ENCODE measurements at places on chromosomes 7 and 10.

- no peak for DNase-seq
Observed at GRCh38 chr7:101391991-101392390, 29.3 kb downstream of the COL26A1 start.

GRCh38 chr10:127452568-127452967, 96.5 kb upstream of the NPS start:
- DNase-seq, result no peak

GRCh38 chr7:44772440-44772839, 23.8 kb downstream of the ZMIZ2 start:
- no peak for DNase-seq

- no peak for DNase-seq
Observed at GRCh38 chr7:115078851-115079250, 157.0 kb downstream of the MDFIC start.

DNA sequence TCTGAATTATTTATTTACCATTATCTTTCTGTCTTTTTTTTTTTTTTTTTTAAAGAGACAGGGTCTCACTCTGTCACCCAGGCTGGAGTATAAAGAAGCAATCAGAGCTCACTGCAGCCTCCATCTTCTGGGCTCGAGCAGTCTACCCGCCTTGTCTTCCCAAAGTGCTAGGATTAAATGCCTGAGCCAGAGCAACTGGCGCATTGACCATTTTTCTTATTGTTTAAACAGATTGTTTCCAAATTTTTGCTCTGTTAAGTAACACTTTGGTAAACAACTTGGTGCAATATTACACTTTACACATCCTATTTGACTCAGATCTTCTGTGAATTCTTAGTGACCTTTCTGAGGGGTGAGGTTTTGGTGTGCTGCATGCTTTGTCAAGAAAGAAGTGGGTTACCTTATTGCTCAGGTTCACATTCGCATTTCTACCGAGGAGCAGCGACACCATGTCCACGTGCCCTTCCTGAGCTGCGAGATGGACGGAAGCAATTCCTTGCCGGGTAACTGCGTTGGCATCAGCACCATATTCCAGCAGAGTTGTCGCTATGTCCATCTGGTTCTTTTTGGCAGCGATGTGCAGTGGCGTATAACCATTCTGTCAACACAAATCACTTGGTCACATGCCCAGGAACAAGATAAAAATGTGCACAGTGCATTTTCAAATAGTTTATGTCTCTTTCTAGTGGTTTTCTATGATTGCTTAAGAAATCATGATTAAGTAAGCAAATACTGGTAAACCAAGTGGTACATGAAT, 203.2 kb downstream of the ANK3 start:
- no peak for DNase-seq

DNA sequence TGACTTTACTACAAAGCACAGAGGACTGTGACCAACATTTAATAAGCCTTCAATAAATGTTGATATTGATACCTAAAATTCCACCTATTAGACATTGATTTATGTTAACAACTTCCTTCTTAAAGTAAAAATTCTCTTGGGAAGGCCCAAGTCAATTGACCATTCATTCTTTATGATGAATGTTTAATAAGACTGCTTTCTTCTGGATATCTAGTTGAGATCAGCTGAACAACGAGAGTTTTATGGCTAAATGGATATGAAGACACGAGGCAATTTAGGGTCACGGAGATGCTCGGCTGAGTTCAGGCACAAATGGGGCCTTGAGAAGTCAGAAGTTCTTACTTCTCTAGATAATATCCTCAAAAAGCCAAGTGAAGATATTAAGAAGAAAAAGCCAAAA, 258.8 kb downstream of the FRMD4A start:
- DNase-seq, result no peak

DNA sequence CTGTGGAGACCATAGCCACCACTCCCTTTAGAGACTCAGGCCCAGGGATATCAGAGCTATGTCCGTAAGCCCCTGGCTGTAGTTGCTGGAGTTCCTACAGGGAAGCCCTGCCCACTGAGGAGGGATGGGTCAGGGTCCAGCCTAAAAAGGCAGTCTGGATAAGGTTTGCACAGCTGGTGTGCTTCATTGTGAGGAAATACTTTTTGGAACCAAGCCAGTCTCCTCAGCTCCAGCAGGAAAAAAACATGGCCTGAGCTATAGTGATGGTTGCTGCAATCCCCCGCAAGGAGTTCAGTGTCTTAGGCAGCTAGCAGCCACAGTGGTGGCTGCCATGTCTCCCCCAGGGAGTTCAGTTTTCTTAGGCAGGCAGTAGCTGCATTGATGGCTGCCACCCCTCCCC, 52.6 kb upstream of the CYP2C8 start:
- no peak for DNase-seq

GRCh38 chr10:8910314-8910713, 855.8 kb downstream of the GATA3 start:
- DNase-seq, result no peak

GRCh38 chr10:70969188-70969587, 80.8 kb upstream of the PCBD1 start:
- no peak for DNase-seq

DNA sequence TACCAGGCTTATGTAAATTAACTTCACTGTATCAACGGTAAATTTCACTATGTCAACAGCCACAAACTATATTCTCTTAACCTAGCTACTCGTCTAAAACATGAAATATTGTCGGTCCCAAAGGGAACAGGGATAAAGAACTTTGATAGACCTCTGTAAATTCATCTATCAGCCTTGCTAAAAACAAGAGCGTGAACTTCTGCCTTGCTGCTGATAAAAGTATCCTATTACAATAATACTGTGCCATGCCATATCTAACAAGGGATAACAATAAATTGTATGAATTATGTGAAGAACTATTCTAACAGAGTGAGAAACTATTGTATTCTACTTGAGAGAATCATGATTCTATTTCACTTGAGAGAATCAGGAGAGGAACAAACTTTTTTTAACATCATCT, 117.2 kb downstream of the CNOT4 start:
- DNase-seq, result no peak
